ENCODE measurements at places on chromosomes 3 and 15.

DNA sequence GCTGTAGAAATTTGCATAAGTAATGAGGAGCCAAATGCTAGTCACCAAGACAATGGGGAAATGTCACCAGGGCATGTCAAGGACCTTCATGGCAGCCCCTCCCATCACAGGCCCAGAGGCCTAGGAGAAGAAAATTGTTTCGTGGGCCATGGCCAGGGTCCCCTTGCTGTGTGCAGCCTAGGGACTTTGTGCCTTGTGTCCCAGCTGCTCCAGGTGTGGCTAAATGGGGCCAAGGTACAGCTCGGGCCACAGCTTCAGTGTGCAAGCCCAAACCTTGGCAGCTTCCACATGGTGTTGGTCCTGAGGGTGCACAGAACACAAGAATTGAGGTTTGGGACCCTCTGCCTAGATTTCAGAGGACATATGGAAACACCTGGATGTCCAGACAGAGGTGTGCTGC lies 208.8 kb upstream of the TBC1D5 start:
- DNase-seq = no peak

- DNase-seq = peak; percentile 10
Measured at GRCh38 chr3:20539666-20540065, 353.7 kb upstream of the SGO1 start.

GRCh38 chr3:101081999-101082398 lies 88.8 kb upstream of the ABI3BP start:
- no peak for DNase-seq

DNA sequence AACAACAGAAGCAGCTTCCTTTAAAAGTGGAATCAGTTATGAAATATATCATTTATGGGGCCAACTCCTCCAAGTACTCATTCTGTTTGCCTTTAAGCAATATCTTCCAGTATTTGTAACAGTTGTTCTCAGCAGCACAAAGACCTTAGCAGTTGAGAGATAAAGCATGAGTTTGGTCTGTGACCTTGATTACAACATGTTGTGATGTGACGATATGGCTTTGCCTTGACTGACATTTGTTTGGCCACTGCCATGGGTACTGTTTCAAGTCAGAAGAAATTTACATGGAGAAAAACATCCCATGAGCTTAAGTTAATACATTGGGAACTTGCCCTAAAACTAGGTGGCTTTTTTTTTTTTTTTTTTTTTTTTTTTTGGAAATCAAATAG lies 175.1 kb upstream of the KBTBD8 start:
- DNase-seq = no peak

GRCh38 chr3:99351122-99351521 lies 287.3 kb upstream of the COL8A1 start:
- no peak for DNase-seq

GRCh38 chr3:8625991-8626390 lies 18.6 kb downstream of the SSUH2 start:
- no peak for DNase-seq

Measured in NCI-H2171 (cell line).